ENCODE measurements at places on chromosomes 3 and 15.

DNA sequence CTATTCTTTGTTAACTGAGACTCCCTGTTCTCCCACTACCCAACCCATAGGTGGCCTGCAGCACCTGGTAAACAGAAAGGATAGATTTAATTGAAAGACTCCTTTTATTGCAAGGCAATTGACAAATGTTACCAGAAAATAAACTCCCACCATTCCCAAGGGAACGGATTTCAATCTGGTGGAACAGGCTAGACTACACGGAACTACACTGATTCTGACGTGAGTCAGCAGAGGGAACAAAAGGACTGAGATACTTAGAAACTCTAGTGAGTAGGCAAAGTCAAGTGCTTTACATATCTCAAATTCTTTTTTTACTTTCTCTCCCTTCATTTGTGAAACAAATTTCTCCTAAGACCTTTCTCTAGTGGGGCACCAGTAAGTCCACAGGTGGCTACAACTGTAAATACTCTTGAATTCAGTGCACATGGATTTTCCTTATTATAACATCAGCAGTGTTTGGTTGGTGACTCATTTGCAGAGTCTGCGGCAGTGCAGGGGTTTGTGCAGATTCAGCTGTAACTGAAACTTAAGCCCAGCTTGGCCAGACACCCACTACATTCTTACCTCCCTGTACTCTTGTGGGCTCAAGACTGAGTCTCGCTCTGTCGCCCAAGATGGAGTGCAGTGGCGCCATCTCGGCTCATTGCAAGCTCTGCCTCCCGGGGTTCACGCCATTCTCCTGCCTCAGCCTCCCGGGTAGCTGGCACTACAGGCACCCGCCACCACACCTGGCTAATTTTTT is 34.3 kb upstream of the PLSCR2 start:
- DNase-seq = no peak

- no peak for DNase-seq
Observed at GRCh38 chr3:23474580-23475357, 271.6 kb downstream of the UBE2E2 start.

- peak; percentile 46 for DNase-seq
Observed at GRCh38 chr3:160929595-160929994, 173.6 kb downstream of the PPM1L start.

- DNase-seq = no peak
Observed at GRCh38 chr3:99859825-99860224, 42.2 kb downstream of the CMSS1 start.

- no peak for DNase-seq
Observed at GRCh38 chr3:45933591-45933990, 9.7 kb upstream of the CXCR6 start.

GRCh38 chr15:72991026-72991425 is 61.2 kb upstream of the NEO1 start:
- DNase-seq = no peak

DNA sequence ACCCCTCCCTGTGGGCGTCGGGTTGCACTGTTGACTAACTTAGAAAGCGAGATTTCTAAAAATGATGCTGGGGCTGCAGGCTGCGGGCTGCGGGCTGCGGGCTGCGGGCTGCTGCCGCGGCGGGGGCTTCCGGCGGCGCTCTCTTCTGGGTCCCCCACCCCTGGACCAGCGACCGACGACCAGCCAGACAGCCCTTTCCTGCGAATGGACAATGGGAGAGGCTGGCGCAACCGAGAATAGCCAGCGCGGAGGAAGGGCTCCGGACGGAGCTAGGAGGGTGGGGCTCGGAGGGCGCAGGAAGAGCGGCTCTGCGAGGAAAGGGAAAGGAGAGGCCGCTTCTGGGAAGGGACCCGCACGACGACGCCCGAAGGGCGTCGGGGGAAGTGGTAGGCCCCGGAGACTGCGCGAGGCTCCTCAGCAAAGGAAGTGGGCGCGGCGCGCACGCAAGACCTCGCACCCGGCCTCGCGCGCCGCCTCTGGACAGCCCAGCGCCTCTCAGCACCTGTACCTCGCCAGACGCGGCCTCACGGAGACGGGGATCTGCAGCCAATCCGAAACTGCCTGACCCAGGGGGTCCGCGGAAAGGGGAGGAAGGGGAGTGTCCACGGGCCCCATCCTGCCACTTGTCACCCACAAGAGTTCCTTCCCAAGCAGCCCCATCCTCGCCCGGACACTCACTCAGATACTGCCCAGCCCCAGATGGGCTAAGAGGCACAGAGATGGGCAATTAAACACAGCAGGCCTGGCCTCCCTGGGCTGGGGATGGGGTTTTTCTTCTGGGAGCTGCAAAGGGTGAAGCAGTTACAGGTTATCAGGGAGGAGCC is 70.7 kb downstream of the SLC12A8 start:
- no peak for DNase-seq

DNA sequence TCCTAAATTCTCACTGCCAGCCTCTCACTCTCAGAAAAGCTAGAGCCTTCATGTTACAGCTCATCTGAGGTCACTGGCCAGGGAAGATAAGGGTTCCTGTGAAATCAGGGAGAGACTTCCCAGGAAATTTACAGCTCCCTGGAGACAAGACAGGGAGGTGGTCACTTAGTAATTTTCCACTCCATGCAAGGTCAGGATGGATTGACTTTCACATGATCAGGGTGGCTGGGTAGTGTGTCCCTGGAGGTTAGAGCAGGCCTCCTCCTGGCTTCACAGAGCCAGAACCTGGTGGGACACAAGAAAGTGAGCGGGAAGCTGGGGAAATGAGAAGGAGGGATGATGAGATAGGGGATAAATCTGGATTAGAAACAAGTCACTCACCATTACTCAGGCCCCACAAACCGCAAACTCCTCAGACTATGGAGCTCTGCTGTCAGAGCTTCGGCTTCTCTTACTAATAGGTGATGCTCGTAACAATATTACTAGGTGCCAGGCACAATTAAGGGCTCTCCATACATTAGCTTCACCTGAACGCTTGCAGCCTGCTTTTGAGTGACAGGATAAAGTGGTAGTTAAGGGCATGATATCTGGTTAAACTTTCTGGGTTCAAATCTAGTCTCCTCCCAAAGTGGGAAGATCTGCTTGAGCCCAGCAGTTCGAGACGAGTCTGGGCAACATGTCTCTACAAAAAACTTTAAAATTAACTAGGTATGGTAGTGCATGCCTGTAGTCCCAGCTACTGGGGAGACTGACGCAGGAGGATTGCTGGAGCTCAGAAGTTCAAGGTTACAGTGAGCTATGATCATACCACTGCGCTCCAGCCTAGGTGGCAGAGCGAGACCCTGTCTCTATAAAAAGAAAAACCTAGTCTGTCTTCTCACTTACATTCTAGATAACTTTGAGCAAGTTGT is 24.9 kb downstream of the DUOX2 start:
- peak; percentile 39 for DNase-seq

DNA sequence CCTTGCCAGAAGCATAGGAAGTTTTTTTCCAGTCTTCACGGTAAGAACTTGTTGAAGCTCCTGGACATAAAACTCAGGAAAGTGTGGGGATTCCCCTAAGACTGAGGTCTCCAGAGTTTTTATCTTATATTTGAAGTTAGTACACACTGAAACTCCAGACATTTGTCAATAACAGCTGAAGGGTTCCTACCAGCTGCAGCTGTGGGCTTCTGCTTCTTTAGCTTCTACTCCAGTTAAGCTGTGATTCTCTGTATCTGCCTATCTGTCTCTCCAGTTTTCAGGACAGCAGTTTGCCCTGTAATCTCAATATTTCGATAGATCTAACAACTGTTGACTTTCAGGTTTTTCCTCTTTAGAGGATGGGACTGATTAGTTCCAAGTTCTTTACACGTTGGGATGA is 966.0 kb upstream of the SEMA6D start:
- no peak for DNase-seq

GRCh38 chr3:127091376-127091775 is 101.6 kb upstream of the PRR23E start:
- peak; percentile 24 for DNase-seq

GRCh38 chr3:114558271-114558670 is 264.4 kb downstream of the TIGIT start:
- DNase-seq = no peak

- DNase-seq = no peak
Observed at GRCh38 chr3:73026111-73026759, 29.6 kb downstream of the PPP4R2 start.

DNA sequence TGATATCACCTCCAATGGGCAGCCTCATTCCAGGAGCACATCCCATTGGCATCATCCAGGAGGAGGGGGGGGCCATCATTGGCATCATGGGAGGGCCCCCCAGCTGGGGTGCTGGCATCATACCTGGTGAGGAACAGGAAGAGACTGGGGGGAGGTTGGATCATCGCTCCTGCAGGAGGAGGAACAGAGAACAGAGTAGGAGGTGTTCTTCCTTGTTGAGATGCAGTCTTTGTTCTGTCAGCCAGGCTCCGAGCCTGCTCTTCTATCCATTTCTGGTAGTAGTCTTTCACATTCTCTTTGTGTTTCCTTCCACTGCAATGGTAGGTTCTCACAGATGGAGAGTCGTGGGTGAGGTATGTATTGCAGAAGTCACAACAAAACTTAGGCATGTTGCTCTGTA is 16.7 kb upstream of the ERICH6 start:
- no peak for DNase-seq

All from WERI-Rb-1 (cell line).